ENCODE measurements at places on chromosomes 2 and 18.

GRCh38 chr2:64341461-64341860, 112.5 kb upstream of the LGALSL start:
- no peak for DNase-seq

DNA sequence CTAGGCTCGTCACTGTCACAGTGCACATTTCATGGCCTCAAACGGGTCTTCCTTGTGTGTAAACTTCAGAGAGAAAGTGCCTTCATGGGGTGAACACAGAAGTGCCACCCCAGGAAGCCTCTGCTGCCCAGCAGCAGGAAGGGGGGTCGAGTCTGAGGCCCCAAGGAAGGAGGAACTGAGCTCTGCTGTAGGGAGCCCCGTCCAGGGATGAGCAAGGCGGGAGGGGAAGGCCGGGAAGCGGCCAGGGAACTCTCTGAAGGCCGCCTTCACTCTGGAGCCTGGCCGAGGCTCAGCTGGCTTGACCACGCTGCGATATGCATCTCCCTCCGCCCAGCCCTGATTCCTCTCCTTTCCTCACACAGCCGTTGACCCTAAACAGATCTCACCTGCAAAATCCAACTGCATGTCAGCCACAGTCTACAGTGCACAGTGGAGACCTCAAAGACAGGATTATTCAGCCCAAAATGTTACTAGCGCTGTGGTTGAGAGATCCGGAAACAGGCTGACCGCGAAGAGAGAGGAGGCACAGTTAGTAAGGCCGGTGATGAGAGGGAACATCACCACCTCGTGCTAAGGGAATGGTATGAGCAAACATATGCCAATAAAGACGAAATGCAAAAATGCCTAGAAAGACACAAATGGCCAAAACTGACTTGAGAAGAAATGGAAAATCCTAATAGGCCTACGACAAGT, 34.2 kb upstream of the CTDP1 start:
- no peak for DNase-seq

DNA sequence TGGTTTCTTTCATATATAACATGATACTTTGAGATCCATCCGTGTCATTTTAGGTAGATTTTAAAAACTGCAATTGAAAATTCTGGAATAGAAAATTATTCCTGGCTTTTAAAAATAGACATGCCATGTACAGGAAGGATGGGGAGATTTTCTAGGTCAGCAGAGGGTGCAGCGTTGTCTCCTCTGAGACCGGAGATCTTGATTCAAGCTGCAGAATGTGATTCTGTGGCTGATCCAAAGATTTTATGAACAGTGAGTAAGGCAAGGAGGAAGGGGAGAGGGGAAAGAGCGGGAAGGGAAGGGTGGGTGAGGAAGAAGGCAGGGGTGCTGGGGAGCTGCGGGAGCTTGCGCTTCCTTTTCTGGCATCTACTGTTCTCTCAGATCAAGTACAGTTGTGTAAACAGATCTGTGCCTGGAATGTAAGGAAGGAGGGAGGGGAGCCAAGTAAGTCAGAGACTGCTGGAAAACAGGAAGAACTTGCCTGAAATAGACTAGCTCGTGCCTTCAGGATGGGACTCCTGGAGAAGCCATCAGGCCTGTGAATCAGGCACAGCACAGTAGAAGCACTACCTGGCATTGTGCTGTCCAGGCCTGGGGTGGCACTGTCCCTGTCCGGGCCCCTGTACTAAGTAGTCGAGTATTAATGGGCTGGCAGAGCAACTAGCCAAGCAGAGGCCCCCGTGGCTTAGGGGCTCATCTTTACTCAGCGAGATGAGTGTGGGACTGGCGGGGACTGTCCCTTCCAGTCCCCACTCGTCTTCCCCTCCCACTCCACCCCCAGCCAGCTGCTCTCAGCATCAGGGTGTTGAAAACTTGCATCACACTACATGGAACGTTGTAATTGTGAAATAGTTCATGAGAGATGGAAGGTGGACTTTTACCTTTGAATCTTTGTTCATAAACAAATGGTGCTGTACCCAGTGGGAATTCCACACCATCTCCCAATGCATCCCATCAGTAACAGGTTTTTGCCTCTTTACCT, 163.5 kb downstream of the UXS1 start:
- peak; percentile 39 for DNase-seq

GRCh38 chr2:10397297-10397875, 50.7 kb downstream of the ODC1 start:
- DNase-seq: no peak

DNA sequence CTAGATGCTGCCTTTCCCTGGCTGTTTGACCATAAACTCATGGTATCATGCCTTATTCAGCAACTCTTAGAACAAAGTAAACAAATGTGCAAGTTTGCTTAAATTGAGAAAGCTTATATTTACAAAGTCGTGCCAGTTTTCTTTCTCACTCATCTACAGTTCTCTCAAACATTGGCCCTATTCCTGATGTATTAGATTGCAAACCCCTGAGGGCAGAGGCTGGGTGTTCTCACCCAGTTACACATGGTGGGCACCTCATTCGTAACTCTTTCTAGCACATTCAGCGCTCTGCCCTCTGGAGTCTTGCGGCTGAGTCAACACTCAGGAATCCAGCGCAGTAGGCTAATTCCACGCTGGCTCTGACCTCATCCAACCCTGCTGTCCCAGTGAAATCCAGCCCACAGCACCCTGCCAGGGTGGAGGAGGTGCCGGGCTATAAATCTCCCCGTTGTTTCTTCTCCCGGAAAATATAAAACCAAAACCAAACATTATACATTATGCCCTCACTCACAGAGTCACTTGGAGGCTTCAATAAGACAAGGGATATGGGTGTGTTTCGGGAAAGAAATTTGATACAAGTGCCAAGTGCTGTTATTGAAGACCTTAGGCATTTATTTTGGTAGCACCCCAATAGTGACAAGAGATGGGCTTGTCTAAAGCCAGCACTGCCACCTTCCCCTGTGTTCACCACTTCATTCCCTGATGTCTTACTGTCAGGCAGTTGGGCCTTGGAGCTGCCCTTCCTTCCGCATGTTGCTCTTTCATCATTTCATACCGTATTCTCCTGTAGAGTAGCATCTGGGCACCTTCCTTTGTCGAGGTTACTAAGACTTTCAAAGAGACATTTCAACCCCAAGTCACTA, 287.4 kb downstream of the PRKCE start:
- DNase-seq: peak; percentile 66

DNA sequence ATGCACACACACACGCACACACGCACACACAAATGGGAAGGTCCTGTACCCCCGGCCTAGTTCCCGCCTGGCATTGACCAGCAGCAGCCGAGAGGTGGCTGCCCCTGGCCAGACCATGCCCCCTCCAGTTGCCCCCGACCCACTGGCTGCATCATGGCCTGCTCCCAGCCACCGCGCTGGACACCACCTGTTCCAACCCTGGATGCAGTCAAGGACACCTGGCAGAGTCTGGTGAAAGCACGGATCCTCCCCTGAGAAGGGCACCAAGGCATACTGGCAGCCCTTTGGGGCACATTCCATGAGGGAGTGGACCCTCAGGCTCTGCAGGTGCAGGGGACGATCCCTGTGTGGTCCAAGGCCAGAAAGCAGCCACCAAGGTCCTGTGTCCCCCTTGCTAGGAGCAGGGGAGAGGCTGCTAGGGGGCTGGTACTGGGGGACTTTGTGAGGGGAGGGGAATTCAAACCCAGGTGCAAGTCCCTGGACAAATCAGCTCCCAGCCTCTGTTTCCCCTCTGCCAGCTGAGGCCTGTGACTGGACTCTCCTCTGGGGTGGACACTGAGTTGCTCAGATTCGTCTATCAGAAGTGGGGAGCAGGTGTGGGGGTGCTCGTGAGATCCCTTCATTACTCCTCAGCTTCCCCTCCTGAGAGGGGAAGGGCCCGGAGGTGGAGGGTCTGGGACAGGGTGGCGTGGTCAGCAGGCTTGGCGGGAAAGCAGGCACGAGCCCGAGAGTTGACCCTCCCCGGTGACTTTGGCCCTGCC, 3.5 kb downstream of the ESPNL start:
- DNase-seq: no peak
